ENCODE measurements at places on chromosomes 3 and 15.

- no peak for DNase-seq
Observed at GRCh38 chr3:122092460-122093165, 37.5 kb downstream of the CD86 start.

DNA sequence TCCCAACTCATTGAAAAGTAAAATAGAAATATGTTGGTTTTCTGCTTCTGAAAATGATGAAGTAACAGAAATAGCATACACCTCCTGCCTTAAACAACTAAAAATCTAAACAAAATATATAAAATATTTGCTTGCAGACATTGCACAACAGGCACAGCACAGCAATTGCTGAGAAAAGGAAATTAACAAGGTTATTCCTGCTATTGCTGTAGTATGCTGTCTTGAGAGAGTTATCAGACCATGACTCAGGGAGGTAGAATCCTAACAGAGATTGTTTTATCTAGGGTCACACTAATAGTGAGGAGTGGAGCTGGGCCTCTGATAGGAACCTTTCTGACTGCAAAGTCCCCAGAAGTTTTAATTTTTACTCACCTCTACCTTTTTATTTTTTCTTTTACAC lies 72.6 kb downstream of the ZBTB20 start:
- no peak for DNase-seq

- no peak for DNase-seq
Observed at GRCh38 chr3:182115328-182116015, 403.7 kb downstream of the SOX2 start.

- no peak for DNase-seq
Observed at GRCh38 chr3:9253327-9253726, 3.9 kb upstream of the SRGAP3 start.

- DNase-seq, result no peak
Observed at GRCh38 chr15:35713733-35714132, 167.8 kb upstream of the DPH6 start.

DNA sequence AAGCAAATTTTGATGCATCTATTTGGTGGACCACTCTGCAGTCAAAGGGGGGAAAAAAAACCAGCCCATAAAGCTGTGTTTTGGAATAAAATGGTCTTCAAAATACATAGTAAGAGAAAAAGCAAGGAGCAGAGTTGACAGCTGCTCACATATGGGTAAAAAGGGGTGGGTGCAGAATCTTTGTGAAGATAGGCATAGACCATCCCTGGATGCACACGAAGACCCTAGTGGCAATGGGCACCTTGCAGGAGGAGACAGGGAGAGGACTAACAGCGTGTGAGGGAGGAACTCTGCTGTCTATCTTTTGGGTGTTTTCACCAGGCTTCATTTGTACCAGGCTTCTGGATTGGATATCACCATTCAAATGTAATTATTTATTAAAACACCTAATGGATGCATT lies 43.9 kb downstream of the CTNNB1 start:
- DNase-seq, result no peak

GRCh38 chr3:65843732-65844131 lies 195.0 kb downstream of the MAGI1 start:
- no peak for DNase-seq

- DNase-seq, result no peak
Observed at GRCh38 chr15:73682600-73683090, 1.5 kb upstream of the CD276 start.

DNA sequence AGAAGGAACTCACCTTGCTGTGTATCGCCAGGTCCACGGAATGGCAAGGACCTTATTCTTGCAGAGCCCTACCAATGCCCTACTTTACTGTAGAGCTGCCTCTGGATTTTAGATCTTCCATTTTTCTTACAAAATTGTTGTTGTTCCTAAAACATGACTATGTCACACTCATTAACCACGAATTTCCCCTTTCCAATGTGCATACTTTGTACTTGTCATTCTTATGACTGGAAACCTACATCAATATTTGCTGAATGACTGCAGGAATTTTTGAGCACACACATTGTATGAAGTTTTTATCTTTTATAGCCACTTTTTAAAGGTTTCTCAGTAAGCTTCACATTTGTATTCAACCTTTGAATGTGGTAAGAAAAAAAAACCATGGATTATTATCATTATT lies 35.9 kb upstream of the CMSS1 start:
- DNase-seq, result no peak

DNA sequence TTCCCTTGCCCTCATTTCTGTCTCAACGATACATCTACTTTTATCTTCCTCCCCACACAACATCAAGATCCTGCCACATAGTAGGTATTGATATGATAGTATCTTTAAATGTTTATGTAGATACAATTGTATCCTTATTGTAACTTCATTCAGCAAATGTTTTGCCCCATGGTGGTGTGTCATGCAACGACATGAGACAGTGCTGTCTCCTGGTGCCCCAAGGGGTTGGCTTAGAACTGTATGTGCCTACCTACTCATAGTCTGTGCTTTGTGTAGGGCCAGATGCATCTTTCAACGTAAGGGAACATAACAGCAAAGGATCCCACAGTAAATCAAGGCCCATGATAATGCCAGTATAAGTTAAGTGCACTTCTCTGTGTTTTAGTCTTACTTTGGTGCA lies 2.8 kb upstream of the CD47 start:
- no peak for DNase-seq

- DNase-seq, result no peak
Observed at GRCh38 chr3:170889132-170889531, 19.1 kb upstream of the RPL22L1 start.

DNA sequence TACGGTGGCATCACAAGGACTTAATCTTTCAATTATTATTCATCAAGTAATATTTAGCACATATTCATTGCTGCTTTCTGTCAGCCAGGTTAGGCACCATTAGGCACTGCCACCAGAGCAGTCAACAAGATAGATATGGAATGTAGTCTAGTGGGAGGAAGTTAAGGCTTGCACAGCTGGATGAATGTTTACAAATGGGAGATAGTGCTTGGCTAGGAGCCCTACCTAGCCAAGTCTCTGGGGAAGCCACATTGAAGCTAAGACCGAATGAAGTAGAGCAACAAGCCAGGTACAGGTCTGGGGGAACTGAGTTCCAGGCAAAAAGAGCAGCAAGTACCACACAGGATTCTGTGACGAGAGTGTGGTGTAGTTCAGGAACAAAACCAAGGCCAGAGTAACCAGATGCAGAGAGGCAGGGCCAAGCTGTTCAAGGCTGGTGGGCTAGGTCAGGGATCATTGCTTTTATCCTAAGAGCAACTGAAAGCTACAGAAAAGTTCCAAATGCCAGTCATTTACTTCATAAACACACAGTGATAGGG lies 33.4 kb upstream of the SCAANT1 start:
- DNase-seq, result no peak

DNA sequence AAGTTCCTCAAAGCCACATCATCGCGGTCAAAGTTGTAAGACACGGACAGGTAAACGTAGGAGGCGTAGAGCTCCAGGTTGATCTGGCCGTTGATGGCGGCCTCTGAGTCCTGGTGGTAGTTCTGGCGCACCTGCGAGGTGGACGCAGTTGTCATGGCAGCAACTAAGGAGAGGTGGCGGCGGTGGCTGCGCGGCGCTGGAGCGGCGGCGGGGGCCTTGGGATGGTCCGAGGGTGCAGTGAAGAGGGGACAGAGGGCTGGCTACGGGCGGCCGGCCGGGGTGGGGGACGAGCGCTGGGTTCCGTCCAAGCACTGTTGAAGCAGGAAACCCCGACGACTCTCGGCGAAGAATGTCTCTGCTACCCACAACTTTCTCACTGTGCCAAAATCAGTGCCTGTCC lies 38.9 kb downstream of the RAB7A start:
- no peak for DNase-seq

DNA sequence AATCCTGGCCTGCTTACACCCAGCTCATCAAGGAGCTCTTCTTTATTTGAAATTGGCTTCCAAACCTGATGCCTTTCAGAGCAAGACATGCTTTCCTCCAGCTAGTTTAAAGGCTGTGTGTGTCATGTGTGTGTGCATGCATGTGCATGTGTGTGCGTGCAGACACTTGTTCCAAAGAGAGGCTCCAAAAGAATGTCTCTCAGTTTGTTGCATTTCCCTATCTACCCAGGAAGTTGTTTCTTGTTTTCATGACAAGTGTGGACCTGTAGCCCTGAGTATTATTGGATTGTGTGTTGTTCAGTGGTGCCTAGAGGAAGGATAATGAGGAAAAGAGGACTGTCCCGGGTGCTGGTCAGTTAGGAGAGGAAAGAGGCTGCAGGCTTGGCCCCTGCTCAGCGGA lies 240.0 kb downstream of the THSD4 start:
- no peak for DNase-seq

GRCh38 chr3:46921871-46922271 lies 44.4 kb downstream of the PTH1R start:
- DNase-seq, result no peak

DNA sequence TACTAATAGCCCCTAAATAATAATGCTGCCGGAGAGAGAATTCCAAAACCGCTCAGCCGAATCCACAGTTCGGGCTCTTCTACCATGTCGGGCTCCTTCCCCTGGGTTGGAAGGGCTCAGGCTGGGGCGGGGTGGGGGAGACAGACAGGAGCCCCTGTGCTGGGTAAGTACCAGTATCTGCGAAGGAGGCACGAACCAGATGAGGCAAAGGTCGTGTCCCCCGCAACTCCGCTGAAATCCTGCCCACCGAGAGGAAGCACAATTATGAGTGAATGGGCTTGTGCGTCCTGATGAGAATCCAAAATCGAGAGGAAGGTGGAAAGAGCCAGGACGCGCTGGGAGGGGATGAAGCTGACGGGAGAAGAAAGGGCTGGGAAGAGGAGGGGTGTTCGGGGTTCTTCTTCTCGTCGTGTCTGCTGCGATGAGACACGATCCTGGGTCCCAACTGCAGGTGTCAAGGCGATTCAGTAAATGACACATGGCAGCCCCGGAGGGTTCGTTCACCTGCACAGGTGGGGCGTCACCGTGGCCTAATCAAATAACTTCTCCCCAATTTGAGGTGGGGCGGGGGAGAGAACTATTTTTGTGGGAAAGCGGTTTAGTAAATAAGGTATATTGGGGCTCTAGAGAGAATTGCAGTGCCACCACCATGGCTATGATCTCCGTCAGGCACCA lies 707 bp upstream of the FAM81A start:
- no peak for DNase-seq

DNA sequence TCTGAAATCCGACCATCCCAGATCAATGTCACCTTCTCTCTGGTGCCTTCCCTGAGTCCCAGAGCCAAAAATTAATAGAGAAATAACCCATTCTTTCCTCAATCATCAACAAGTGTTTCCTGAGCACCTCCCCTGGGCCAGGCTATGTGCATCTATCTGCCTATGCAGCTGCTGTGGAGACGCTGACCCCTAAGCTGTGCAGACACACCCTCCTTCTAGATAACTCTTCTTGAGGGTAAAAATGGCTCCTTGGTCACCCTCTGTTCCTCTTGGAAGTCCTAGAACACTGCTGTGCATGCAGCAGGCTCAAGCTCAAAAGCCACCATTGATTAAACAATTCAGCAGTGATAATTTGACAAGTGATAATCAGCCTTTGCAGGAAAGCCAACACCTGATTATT lies 18.4 kb downstream of the CA12 start:
- DNase-seq, result no peak

DNA sequence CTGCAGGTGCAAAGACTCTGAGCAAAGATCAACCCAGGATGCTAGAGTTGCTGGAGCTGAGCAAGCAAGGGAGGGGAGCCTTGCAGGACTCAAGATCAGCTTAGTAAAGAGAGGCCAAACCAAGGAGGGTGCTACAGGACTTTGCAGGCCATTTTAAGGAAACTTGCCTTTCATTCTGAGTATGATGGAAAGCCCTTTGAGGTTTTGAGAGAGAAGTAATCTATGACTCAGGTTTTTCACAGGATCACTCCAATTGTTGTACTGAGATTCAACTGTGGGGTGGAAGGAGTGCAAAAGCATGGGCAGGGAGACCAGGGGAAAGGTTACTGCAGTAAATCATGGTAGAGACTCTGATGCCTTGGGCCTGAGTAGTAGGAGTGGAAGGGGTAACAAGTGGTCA lies 260.4 kb upstream of the GPR149 start:
- DNase-seq, result no peak

DNA sequence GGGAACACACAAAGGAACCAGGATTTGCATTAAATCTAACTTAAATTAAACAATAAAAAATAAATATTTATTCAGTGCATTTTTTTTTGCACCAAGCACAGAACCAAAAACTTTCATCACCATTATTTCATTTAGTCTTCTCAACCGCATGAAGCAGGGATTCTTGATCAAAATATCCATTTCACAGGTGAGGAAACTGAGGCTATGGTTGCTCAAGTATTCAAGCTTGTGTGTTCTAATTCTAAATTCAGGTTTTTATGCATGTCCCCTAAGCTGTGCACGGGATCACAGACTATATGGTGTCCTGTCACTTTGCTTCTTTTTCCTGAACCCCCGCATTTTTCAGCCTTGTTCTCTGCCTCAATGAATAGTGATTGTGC lies 64.3 kb upstream of the BCL6 start:
- DNase-seq, result no peak

DNA sequence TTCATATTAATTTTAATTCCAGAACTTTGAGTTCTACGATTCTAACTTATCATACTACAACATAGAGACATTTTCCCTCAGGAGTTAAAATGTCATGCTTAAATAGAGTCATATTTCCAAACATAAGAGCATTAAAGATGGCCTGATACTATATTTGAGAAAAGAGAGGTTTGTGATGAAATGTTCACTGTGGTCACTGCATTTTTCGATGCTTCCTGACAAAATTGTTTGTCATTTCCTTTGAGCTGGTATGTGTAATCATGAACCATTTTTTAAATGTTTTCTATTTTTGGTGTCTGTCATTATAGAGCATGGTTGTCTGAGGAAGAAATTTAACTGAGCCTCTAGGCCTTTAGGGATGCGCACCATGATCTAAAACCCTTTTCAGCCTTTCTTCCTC lies 721.4 kb upstream of the NR2F2 start:
- no peak for DNase-seq

GRCh38 chr15:97654481-97655076 lies 305.9 kb upstream of the ARRDC4 start:
- DNase-seq, result no peak

DNA sequence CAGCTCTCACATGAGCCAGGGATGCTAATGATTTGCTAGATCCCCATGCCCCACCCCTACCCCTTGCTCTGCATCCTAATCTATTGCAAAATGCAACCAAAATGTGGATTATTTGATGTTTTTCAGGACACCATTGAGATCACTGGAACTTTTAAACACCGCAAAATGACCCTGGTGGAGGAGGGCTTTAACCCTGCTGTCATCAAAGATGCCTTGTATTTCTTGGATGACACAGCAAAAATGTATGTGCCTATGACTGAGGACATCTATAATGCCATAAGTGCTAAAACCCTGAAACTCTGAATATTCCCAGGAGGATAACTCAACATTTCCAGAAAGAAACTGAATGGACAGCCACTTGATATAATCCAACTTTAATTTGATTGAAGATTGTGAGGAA lies 29.7 kb downstream of the HDC start:
- no peak for DNase-seq
